NCI-H2081 treated with DMSO at 0.1 percent for 48 hours (cell line): ENCODE measurements at places on chromosomes 4 and X.
A peak's percentile ranks its signal among the peaks of the same experiment; 100 is the strongest.

GRCh38 chr4:138918169-138918869 lies 97.3 kb upstream of the NOCT start:
- DNase-seq = peak; percentile 72

- no peak for DNase-seq
These were observed 172.5 kb downstream of the SH2D1A start for GRCh38 chrX:124518885-124519284.

DNA sequence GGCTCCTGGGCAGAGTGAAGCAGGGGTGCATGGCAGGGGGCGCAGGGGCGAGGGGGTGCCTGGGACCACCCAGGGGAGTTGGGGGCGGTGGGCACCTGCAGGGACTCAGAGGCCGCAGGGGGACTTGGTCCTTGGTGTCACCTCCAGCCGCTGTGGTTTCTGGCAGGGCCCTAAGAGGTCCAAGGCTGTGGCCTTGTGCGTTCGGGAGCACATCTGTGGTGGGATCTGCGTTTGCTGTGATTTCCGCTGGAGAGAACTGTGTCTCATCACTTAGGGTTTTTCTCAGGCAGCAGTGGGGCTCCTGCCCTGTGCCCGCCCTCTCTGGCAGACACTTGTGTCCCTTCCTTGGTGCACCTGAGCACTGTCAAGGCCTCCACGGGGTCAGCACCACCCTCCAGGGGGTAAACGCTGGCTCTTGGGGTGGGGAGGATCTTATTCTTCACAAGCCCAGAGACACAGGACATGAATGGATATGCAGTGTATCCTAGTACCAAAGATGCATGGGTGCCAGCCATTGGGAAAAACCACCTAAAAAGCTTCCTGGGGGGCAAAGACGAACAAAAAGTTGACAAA lies 66.5 kb downstream of the ACOX3 start:
- DNase-seq = no peak

DNA sequence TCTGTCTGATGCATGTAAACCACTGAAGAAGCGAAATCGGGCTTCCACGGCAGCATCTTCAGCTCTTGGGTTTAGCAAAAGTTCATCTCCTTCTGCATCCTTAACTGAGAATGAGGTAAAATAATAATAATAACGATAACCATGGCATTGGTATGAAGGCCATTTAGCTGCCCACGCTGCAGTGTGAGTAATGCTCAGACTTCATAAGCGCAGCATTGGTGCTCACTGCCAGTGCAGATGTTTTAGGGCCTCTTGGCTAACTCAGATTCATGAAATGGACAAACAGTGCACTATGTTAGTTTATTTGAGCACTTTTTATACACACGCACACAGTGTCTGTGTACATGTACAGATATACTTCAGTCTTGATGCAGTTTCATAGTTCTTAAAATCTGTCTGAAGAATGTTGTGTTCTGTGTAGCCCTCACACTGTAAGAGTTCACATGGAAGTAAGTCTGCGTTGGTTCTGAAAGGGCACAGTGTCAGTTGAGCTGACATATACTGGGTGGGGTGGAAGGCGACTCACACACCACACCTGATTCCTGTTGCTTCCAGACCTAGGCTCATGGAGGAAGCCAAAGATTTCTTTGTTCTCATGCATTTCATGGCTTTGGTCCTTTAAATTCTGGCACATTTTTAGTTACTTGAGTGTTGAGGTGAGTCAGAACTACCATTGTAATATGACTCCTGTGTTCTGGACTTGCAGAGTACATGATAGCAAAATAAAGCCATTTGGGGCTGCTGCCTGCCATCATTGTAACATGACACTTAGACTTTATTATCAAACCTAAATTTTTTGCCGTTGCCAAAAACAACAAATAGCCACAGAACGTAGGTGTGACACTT lies 68.7 kb downstream of the NSD2 start:
- no peak for DNase-seq

DNA sequence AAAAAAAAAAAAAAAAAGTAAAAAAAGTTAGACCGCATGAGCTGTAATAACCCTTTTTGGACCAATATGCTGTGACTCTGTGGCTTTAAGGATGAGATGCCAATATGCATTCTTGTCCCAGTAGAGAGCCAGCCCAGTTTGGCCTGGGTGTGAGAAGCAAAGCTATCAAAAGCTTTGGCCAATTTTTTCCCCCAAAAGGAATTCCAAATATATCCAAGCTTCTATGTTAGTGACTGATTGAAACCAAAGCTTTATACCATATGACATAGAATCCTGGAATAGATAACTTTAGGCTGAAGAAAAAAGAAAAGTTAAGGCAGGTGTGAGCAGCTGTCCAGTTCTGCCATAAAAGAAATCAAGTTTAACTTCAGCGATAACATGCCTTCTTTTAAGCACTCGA lies 30.5 kb upstream of the RBPJ start:
- DNase-seq = no peak

- no peak for DNase-seq
These were observed 399.8 kb upstream of the POU3F4 start for GRCh38 chrX:83108278-83108677.

DNA sequence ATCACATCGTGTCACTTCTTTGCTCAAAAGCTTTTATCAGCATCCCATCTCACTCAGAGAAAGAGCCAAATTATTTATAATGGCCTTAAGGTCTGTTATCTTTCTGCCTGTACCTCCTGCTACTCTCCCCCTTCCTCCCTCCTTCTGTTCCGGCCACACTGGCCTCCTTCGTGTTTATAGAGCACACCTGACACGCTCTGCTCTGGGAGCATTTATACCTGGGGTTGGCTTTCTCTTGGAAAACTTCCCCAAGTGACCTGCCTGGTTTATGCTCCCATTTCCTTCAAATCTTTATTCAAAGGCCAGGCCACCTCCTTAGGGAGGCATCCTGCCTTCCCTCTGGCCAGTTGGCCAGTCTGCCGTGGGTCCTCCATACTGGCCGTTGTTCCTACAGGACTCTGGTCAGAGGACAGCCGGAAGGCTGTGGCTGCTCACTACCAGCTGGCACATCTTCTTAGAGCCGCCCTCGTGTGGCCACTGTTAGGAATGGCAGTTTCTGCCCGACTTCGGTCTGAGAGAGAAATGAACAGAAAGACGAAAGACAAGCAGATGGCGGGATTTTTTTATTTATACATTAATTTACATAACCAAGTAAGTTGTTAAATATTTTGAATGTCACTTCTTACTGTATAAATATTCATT lies 80.2 kb upstream of the CBLL2 start:
- peak; percentile 43 for DNase-seq

- no peak for DNase-seq
These were observed 39.5 kb upstream of the CD40LG start for GRCh38 chrX:136608295-136608933.

DNA sequence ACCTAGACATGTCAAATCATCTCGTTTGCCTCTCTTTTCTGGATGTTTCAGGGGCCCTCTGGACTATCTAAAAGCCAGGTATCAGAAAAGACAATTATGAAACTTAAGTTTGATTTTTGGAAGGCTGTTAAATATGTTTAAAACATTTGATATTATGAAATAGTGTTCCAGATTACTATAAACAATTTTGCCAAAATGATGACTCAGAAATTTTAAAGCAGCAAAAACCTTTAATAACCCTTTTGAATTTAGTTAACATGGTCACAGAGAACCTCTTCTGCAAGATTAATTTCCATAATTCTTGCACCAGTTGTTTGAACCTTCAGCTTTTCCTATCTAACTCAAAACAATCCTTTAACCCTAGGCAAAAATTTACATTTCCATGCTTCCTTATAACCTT lies 18.8 kb upstream of the FAM47E start:
- DNase-seq = no peak

DNA sequence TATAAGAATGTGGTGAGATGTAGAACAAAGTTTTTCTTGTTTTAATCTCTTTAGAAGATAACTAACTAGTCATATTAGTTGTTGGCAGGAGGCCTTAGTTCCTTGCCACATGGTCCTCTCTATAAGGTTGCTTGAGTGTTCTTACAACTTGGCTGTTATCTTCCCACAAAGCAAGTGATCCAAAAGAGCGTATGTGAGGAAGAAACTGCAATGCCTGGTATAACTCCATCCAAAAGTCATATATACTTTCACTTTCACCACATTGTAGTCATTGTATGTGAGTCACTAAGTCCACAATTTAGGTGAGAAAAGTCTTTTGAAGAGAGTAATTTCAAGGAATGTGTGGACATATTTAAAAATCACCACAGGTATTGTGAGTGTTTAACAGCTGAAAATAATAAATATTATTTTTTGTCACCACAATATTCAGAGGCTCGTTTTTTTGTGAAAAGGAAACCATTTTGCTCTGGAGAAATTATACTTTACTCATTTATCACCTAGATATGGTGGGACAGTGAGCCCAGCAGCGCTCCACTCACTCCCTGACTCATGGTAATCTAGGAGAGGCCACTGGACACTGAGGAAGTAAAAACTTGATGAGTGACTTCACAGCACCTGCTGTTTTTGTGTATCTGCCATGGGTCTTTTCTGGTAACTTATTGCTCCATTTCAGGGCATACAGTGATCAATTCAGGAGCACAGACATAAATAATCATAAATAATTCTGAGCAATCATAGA lies 369.4 kb upstream of the NDST3 start:
- DNase-seq = no peak

- no peak for DNase-seq
These were observed 152.5 kb upstream of the SPRY1 start for GRCh38 chr4:123244137-123244536.

GRCh38 chr4:177128306-177128705 lies 181.4 kb upstream of the NEIL3 start:
- no peak for DNase-seq

DNA sequence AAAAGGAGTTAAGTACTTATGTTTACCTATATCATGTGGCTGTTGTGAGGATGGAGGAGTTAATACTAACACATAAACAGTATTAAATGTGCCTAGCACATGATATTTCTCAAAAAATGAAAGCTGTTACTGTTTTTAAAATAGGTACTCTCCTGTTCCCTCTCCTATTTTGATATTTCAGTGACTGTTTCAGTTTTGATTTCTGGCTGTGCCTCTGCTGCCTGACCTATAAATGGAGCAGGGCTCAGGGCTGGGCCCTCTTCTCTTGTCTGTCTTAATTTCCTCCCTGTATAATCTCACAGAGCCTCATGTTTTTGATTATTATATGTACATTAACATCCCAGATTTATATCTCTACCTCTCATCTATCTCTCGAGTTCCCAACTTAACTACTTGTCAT lies 93.3 kb downstream of the UGT8 start:
- DNase-seq = no peak

DNA sequence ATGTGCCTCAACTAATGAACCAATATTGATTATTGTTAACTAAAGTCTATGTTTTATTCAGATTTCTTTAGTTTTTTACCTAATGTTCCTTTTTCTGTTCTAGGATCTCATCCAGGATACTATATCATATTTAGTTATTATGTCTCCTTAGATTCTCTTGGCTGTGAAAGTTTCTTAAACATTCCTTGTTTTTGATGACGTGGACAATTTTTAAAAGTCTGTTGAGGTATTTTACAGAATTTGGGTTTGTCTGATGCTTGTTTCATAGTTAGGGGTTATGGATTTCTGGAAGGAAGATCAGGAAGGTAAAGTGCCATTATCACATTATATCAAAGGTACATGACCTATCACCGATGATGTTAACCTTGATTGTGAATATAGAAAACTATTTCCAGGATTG lies 18.2 kb upstream of the MCTS1 start:
- no peak for DNase-seq

GRCh38 chr4:10783351-10783750 lies 98.8 kb upstream of the CLNK start:
- no peak for DNase-seq

DNA sequence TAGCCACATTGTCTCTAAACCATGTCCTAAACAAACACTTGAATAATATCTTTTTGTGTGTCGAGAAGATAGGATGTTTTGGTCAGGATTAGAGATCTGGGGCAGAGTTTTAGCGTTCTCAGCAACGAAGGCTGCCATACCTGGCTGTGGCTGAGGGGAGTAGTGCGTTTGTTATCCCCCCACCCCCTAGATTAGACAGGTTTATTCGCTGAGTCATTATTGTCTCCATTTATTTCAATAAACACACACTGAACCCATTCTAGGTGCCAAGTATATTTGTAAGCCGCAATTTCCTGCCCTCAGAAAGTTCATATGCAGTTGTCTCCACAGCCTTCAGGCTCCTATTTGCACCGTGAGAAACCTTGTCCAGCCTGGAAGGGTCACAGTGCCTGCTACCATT lies 1684.8 kb upstream of the TENM3 start:
- DNase-seq = peak; percentile 1

DNA sequence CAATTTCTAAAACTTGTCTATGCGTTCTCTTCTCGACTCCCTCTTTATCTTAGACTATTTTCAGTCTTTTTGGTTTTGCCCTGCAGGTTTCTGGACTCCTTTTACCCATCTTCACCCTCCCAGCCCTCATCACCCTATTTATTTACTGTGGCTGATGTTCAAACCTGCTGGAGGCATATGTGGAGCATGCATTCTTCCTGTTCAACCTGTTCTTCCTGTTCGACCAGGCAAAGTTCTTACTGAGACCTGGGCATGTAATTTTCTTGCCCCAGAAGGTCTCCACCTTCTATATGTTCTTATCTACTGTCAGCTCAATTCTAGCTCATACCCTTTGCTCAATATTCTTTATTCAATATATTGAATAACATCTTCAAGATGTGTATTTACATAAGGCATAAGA lies 69.4 kb upstream of the AGA start:
- DNase-seq = no peak

- no peak for DNase-seq
These were observed 135.6 kb downstream of the MID1 start for GRCh38 chrX:10484683-10485247.

- DNase-seq = no peak
These were observed 57.0 kb upstream of the GBA3 start for GRCh38 chr4:22635692-22636091.

GRCh38 chr4:24517676-24518075 lies 66.7 kb downstream of the DHX15 start:
- DNase-seq = no peak

GRCh38 chrX:106038625-106039024 lies at the start of gene SERPINA7:
SERPINA7 (minus strand) TSS chrX:106038727; CDS start chrX:106037058, 1,669 bp downstream.
- no peak for DNase-seq

GRCh38 chrX:51408462-51408861 lies 75.8 kb downstream of the NUDT10 start:
- no peak for DNase-seq

DNA sequence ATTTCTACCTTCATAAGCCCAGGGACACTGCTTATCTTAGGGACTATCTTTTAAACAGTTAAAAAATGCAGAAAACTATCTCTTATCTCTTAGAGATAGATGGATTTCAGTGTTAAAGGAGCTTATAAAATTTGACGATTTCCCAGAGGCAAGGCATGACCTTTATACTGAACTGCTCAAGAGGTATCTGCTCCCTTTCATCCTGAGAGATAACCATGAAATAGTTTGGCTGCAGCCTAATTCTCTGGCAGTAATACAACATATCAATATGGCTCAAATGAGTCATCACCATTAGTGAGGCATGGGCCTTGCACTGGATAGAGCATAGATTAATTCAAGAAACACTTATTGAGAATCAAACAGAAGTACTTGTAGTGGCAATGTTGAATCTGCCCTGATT lies 348.2 kb upstream of the GRIA3 start:
- no peak for DNase-seq

- no peak for DNase-seq
These were observed 221.7 kb downstream of the BCOR start for GRCh38 chrX:39875834-39876628.
